HCT116 (cell line): ENCODE measurements at places on chromosomes 11 and 22.

- no peak for DNase-seq
Measured at GRCh38 chr22:39577900-39578299, 7.3 kb downstream of the CACNA1I start.

DNA sequence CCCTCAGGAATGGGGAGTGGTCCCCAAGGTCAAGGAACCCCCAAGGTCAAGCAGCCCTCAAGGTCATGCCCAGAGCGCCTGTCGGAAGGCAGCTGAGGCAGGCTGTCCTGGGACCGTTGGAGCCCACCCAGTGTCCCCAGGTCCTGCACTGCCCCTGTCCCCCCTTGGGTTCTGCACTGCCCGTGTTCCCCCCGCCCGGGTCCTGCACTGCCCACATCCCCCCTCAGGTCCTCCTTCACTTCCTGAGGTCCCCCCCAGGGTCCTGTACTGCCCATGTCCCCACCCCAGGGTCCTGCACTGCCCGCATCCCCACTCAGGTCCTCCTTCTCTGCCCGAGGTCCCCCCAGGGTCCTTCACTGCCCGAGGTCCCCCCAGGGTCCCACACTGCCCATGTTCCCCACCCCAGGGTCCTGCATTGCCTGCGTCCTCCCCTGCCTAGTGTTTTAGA is 1073.0 kb downstream of the BRD1 start:
- no peak for DNase-seq

GRCh38 chr22:26679003-26679629 is 21.7 kb downstream of the MIAT start:
- DNase-seq, result peak; percentile 53

GRCh38 chr11:120089036-120090001 is 48.6 kb downstream of the TRIM29 start:
- no peak for DNase-seq

DNA sequence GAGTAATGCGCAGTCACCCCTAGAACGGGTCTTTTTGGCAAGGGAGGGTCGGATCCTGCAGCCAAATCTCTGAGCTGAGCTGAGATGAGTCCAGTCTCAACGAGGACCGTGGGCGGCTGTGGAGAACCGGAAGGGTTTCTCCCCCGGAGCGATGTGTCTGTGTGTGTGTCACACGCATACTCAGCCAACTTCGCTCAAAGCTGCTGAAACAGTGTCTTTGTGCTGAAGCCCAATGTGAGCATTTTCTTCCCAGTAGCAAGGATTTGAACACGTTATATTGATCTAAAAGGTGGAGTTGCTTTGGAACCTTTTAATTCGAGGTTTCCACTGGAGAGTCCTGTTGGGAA is 1.4 kb upstream of the CELSR1 start:
- no peak for DNase-seq

DNA sequence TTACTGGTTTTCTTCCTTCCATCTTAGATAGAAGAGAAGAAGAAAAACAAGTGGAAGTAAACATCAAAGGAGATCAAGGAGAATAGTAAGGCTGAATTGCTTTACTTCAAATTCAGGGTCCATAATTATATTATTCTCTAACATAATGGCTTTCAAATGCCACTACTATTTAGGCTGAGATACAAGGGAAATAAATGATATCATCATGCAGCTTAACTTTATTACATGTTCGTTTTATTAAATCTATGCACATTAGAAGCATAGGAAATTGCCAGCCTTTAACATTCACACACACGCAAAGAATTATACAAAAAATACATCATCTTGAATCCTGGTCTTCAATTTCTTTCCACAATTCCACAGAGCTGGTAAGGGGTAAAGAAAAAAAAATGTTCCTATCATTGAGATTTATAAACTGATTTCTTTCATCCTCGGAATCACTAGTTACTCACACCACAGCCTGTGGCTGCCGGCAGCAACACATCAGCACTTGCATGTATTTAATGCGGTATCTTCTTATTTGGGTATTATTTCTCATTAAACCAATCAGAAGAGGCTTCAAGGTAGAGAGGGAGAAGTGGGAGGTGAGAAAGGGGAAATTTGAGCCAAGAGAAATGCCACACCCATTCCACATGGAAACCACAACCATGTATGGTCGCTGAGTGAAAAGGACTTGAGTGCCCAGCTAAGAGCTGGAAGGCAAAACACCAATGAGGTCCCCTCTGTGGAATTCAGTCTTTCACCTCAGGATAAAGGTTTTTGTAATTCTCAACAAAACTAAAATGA is 26.3 kb downstream of the SYTL2 start:
- no peak for DNase-seq

- no peak for DNase-seq
Measured at GRCh38 chr11:8408151-8408941, 144.7 kb upstream of the LMO1 start.

- DNase-seq, result no peak
Measured at GRCh38 chr22:44164031-44164430, 16.7 kb upstream of the PARVG start.

- DNase-seq, result no peak
Measured at GRCh38 chr22:40044870-40045834, 50.4 kb downstream of the FAM83F start.

DNA sequence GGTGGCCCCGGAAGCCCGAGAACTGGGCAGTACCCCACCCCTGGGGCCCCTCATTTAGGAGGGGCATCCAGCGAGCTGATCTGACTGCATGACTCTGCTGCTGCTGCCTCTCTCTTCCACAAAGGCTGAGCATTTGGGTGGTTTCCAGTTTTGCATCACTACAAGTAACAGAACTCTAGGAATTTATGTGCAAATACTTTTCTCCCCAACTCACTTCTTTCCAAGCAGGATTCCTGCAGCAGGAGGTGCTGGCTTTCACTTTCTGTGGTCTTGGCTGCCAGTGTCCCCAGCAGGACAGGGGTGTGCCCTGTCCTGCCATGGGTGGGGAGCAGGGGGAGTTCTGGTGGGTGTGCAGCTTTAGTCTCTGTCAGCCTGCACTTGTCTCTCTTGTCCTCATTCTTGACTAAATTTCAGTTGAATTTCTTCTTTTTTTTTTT is 21.2 kb downstream of the UPB1 start:
- no peak for DNase-seq
